Stimulated activated CD8-positive, alpha-beta memory T cell treated with anti-CD3 and anti-CD28 coated beads, Interleukin-4, amount 100 ng/mL, for 4 hours (primary cell): ENCODE measurements at places on chromosomes 3 and 15.

GRCh38 chr3:195031574-195032003 is 239.4 kb downstream of the XXYLT1 start:
- no peak for DNase-seq

DNA sequence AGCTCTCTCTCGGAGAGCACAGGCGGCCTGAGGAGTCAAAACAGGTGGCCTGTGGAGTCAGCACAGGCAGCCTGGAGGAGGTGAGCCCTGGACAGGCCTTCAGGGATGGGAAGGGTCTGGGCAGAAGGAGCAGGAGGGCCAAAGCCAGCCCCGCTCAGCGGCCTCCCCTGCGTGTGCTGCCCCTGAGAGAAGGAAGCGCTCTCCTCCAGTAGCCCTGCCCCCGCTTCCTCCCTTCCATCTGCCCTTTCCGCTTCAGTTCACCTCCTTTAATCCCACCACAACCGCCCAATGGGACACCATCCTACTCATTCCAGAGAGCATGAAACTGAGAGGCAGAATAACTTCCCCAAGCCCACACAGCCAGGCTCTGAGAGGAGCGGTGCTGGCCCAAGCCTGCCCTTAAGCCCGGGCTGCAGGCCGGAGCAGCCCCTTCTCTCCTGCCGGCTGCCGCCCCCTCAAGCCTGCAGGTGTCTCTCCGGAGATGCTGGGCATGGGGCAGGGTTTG is 3.2 kb upstream of the NR2E3 start:
- DNase-seq = no peak

- DNase-seq = no peak
Observed at GRCh38 chr3:157204880-157205279, 44.9 kb upstream of the CCNL1 start.

DNA sequence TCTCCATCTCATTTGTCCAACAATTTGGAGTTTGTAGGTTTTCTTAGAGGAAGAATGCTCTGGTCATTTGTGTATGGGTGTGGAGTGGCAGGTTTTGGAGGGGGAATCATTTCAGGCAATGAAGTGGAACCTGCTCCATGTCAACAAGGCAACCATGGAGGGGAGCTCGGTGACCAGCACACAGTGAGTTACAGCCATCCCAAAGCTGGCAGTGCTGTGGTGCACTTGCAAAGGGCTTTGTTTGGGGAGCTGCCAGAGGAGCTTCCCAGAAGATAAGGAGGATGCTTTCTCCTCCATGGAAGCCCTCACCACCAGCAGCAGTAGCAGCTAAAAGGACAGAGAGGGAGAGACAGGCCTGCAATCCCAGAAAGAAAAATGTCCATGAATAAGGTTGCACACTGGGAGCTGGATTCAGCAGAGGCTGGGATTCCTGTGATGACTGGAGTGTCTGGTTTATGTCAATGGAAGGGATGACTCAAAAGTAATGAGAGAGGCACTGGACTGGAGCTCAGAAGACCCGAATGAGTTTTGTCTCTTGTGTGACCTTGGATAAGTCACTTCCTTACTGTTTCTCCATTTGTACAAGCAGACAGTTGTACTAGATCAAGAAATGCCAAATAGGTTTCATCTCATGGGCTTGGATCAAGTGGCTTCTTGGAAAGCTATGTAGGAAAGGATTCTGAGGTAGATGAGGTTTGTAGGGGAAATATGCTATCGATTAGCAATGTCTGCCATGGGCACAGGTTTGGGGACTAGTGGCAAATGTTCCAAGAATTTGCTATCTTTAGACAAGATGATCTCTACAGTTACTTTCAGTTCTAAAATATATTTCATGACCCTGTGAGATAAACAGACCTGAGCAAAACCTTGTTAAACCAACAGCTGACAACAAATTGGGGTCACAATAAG is 27.2 kb upstream of the UBE2Q2 start:
- DNase-seq = no peak

DNA sequence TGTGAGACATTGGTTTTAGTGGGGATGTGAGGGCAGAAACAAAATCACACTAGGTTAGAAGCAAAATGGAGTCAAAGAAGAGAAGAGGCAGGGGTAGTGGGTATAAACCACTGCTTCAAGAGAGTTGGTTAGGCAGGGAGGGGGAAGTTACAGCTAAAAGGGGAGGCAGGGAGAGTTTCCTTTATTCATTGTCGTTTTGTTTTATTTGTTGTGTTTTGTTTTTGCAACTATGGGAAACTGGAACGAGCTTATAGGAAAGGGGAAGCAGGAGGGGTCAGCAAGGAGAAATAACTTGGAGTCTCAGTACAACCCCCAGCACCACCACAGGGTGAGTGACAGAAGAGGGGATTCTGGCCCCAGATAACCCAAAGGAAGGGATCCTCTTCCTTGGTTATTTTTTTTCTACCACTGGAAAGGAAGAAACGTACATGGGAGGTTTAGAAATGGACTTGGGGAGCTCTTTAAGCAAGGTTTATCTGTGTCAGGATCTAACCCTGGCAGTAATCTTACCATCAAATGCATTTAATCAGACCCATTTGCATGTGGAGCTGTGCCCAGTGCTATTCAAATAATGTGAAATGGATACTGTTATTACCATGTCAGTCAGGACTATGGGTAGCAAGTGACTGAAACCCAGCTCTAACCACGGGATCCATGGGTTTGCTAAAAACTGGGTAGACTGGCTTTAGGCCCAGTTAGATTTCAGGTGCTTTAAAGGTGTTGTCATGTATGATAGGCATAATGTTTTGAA is 68.7 kb downstream of the CCNL1 start:
- DNase-seq = no peak

DNA sequence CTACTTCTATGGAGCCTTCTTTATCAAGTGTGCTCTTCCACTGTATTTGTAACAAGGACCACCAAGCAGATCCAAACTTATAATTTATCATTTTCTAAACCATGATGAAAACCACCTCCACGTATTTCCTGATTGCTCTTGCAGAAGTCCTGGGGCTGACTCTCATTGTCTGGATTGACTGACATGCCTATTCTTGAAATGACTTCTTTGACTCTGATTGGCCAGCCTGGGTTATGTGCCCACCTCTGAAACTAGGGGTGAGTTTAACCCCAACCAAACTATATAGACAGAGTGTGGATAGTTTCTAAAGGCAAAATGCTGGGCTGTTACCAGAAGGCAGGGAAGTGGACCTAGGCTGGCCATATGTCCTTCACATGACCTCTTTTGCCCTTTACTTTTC is 12.7 kb downstream of the TMPRSS7 start:
- no peak for DNase-seq

DNA sequence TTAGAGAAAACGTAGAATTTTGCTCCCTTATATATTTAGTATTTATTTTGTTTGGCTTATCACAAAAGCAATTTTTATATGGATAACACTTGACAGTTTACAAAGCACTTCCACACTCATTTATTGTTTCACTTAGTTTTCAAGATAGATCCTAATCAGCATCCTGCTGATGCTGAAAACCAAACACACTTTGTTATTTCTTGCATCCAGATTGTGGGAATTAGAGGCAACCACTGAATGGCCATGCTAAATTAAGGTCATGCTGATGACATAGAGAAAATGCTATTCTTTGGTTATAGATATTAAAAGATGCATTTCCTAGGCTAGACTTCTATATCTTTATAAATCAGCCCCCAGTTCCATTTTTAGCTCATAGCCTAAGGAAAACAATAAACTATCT is 474.1 kb upstream of the KCNMB2 start:
- no peak for DNase-seq

DNA sequence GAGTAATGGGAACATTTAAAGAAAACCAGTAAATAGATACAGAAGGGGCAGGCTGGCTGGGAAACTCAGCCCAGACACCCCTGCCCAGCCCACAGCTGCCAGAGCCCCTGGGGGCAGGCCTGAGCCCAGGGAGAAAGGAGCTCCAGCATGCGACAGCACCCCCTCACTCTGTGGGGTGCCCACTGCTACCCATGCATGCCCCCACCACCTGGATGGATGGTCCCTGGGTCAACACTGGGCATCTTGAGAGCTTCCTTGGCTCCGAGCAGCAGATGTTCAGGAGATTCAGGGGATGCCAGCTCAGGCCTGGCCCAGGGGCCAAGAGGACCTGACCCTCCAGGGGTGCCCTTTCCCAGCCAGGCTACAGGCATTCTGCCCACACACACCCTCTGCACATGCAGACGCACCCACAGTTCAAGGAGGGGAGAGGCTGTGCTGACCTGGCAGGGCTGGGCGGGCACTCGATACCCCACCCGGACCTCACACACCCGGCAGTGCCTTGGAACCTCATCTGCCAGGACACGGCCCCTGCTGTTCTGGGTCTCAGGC is 31.5 kb downstream of the PTH1R start:
- DNase-seq = no peak

GRCh38 chr3:107579371-107579770 is 56.6 kb downstream of the BBX start:
- DNase-seq = no peak

DNA sequence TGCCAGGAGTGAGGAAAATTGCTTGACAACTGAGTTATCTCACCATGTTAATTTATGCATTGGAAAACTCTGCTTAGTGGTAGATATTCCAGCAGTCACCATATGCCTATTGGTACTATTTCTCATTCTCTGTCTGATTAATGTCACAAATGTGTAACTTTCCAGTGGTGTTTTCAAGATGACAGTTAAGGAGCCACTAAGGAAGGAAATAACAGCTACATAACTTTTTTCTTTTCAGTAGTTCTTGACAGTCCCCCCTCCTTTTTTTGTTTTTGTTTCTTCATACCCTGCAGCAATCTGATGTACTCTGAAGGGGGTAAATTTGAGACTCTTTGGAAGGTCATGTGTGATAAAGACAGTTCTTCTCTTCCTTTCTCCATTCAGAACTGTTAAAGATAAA is 13.1 kb downstream of the RASA2 start:
- no peak for DNase-seq

DNA sequence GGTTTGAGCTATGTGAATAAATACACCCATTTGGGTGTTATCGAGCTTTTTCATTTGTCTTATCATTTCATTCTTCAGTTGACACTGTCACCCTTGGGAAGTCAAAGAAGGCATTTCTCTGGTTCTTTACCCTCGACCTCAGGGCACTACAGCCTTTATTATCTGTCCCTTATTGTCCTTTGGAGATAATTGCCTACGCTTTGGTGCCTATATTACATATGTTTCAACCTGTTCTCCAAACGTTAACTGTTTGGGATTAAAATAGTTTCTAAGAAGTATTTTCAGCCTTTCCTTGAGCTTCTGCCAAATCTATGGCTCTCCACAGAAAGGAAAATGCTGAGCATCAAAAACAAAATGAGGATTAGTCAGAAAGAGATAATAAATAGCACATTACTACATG is 395.4 kb upstream of the ADAMTS9 start:
- no peak for DNase-seq

- no peak for DNase-seq
Observed at GRCh38 chr15:74809956-74810355, 2.7 kb upstream of the LMAN1L start.

GRCh38 chr15:51240066-51240465 is 98.3 kb downstream of the CYP19A1 start:
- no peak for DNase-seq

- no peak for DNase-seq
Observed at GRCh38 chr15:71691458-71692417, 118.6 kb upstream of the NR2E3 start.

GRCh38 chr3:55169161-55169560 is 241.3 kb upstream of the LRTM1 start:
- DNase-seq = no peak

DNA sequence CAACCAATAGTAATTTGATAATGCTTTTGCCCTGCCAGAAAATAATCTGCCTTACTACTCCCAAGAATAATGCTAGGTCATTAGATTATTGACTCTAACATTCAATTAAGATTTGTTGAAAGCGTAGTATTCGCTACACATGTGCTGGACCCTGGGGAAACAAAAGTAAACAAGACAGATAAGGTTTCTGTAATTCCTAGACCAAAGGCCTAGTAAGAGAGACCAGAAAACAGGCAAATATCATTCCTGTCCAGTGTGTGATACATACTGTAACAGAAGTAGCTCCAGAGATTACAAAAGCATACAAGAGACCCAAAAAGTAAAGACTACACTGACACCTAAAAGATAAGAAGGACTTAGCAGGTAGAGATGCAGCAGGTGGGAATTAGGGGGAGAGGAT is 60.8 kb downstream of the PLOD2 start:
- DNase-seq = no peak

GRCh38 chr15:96768435-96768789 is 437.9 kb downstream of the NR2F2 start:
- DNase-seq = no peak

- DNase-seq = no peak
Observed at GRCh38 chr15:78982736-78983135, 37.9 kb upstream of the CTSH start.

GRCh38 chr3:1135194-1135593 is 42.4 kb downstream of the CNTN6 start:
- no peak for DNase-seq

DNA sequence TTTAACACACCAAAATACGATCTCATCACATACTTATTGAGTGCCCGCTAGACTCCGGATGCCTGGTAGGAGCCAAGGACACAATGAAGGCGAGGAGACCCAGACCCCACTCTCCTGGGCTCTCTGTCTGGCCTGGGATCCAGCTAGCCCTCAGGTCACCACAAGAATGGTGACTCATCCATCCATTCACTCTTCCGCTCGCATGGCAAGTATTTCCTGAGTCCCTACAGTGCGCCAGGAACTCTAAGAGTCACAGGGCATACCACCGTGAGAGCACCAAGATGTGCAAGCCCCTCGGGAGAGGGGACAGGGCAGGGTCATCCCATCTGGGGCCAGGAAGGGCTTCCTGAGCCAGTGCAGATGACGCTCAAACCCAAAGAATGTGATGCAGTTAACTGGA is 101.6 kb upstream of the PRR20G start:
- DNase-seq = no peak
